ENCODE measurements at places on chromosomes 13 and 19.
A peak's percentile ranks its signal among the peaks of the same experiment; 100 is the strongest.

DNA sequence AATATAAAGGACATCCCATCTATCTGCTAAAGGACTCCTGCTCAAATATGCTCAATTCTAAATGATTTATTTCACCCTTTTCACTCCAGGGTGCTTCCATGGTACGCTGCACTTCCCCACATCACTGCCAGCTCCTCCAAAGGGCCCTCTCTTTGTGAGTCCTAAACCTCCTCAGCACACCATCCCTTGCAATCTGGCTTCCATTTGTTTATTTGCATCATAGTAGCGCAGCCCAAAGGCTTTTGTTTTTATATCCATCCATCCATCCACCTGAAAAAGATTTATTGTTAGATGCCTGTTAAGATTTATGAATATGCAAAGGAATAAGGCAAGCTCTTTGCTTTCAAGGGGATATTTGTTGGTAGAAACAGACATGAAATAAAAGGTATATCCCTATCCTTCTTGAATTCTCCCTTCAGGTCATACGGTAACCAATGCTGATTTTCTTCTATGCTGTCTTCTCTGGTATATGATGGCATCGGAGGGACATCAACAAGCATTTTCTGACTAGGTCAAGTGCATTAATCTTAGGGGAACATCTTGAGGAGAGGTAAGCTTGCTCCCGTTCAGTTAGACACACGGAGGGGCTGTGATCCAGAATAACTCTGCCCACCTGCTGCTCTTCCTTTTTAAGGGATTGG is 397.6 kb downstream of the LIG4 start:
- no peak for DNase-seq

GRCh38 chr13:31214435-31214834 is 14.7 kb downstream of the B3GLCT start:
- DNase-seq: no peak

DNA sequence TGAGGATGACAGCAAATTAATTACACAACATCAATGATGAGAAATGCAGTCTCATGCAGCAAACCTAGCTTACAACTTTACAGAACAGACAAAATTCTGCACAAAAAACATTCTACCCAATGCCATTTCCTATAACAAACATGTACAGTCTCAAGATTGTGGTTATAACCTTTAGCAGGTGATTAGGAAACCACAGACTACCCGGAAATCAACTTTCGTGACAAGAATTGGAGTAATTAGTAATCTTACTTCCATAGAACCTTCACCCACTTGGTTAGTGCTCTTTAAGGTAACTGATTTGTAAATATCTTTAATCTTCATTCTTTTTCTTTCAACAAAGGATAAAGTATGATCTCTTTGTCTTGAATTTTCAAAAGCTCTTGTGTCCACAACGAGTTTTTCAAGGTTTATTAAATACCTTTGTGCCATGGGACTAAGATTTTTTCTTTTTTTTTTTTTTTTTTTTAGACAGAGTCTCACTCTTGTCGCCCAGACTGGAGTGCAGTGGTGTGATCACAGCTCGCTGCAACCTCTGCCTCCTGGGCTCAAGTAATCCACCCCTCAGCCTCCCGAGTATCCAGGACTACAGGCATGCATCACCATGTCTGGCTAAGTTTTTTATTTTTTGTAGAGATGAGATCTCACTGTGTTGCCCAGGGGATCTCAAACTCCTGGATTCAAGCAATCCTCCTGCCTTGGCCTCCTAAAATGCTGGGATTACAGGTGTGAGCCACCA is 78.8 kb downstream of the MAP4K1 start:
- no peak for DNase-seq

GRCh38 chr19:17078920-17079709 is 3.5 kb downstream of the MYO9B start:
- DNase-seq: peak; percentile 2

DNA sequence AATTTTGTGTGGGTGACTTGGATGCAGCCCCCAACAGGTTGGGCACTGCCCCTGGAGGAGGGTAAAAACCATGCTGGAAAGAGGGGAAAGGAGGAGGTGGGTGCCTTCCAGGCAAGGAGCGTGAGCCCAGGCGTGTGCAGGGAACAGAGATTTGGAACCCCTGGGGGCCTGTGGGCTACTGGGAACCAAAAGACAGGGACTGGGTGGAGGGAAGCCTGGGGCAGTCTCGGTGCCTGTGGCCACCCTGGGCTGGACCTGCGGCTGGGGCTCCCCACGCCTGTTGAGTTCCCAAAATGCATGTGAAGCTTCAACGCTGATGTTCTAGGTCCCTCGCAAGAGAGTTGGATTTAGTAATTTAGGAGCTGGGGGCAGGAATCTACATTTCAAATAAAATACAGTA is 24.8 kb downstream of the GGACT start:
- no peak for DNase-seq

DNA sequence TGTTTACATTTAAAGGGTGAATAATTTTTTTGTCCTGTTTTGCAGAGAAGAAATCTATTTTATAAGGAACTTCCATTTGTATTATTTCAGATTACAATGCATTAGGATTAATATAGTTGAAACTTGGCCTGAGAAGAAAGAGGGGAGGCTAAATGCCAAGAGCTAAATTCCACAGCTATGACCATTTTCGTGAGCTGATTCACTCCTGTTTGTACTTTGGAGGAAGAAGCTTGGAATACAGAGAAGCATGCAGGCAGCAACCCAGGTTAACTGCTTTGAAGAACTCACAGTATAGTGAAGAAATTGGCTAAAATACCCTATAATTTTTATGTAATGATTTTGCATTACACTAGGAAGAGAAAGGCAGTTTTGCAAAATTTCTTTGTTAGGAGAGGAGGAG is 309.4 kb upstream of the KLF12 start:
- no peak for DNase-seq

DNA sequence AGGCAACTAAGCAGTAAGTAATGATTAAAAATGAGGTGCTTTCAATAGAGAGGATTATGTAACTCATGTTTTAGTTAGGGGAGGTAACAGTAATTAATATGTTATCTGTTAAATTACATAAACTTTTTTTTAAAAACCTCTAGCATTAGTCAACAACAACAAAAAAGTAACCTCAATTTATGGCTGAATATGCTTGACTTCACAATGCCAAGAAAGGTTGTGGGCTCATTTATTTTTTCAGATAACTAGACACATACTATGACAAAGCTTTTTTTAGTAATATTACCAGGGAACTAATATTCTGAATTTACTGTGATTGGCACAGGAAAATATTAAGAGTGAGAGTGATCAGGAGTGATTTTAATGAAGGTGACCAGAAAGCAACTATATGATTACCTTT is 54.9 kb downstream of the KCNRG start:
- no peak for DNase-seq

- DNase-seq: no peak
Measured at GRCh38 chr19:53308339-53308811, 25.2 kb upstream of the ZNF845 start.

DNA sequence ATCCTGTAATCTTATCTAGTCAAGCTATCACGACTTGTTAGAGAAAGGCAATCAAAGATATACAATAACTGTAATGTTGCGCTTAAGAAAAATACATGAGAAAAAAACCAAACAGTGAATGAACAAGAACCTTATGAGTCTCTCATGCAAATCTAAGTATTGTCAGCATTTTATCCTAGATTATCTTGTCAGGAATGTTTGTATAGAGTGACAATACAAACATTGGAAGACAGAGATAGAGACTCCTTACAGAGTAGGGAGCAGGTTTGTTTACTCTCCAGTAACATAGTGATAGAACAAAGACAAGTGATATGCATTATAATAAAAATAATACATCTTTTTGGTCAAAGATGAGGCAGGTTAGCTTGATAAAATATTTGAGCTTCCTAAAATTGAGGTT is 444.8 kb downstream of the SLITRK5 start:
- no peak for DNase-seq

DNA sequence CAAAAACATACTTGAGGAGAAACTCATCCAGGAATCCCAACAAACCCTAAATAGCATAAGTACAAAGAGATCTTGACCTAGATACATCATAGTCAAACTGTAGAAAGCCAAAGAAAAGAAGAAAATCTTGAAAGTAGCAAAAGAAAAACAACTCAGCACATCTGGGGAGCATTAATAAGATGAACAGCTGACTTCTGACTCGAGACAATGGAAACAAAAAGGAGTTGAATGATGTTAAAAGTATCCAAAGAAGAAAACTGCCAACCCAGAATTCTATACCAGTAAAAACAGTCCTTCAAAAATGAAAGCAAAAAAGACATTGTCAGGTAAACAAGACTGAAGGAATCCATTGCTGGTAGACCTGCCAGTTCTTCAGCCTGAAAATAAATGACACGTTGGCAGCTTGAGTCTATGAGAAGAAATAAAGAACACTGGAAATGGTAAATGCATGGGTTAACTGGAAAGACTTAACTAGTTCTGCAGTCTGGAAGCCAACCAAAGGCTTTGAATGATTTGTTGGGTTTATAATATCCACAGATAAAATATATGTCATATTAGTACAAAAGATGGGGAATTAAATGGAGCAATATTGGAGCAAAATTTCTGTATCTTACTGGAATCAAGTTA is 46.8 kb downstream of the TSSK6 start:
- DNase-seq: no peak

GRCh38 chr19:55536366-55536765 is 567 bp downstream of the SBK2 start:
- no peak for DNase-seq

DNA sequence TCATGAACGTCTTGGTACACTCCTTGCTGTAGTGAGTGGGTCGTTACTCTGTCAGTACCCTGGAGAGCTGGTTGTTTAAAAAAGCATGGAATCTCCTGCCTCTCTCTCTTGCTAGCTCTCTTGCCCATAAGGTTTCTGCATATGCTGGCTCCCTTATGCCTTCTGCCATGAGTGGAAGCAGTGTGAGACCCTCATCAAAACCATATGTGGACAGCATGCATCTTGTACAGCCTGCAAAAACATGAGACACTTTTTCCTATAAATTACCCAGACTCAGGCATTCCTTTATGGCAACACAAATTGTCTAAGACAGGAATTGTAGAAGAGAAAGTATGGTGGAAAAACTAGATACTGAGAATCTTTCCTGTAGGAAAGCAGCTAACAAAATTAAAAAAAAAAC is 516.3 kb downstream of the SLITRK6 start:
- DNase-seq: no peak

- DNase-seq: no peak
Measured at GRCh38 chr19:43936188-43936587, 1.1 kb upstream of the ZNF45 start.

Measured in stimulated activated CD4-positive, alpha-beta T cell treated with anti-CD3 and anti-CD28 coated beads, TNF-alpha, amount 100 ng/mL, for 1 hour (primary cell).